ENCODE measurements at places on chromosomes 6 and 20.

DNA sequence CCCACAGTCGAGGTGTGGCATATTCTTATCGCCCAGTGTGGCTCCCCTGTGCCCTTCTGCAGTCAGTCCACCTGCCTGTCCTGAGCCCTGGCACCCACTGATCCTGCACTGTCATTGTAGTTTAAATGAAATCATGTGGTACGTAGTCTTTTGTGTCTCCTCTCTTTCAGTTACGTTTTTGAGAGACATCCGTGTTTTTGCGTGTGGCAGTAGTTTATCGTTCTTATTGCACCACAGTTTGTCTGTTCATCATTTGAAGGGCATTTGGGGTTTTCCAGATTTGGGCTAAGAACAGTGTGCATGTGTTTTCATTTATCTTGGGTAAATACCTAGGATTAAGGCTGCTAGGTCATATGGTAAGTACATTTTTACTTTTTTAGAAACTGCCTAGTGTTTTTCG is 49.3 kb downstream of the SPATA2 start:
- DNase-seq = no peak

GRCh38 chr6:147159536-147160374 is 44.5 kb upstream of the STXBP5 start:
- DNase-seq = no peak

- DNase-seq = peak; percentile 27
These were observed 1.2 kb downstream of the FOXA2 start for GRCh38 chr20:22582964-22583772.

DNA sequence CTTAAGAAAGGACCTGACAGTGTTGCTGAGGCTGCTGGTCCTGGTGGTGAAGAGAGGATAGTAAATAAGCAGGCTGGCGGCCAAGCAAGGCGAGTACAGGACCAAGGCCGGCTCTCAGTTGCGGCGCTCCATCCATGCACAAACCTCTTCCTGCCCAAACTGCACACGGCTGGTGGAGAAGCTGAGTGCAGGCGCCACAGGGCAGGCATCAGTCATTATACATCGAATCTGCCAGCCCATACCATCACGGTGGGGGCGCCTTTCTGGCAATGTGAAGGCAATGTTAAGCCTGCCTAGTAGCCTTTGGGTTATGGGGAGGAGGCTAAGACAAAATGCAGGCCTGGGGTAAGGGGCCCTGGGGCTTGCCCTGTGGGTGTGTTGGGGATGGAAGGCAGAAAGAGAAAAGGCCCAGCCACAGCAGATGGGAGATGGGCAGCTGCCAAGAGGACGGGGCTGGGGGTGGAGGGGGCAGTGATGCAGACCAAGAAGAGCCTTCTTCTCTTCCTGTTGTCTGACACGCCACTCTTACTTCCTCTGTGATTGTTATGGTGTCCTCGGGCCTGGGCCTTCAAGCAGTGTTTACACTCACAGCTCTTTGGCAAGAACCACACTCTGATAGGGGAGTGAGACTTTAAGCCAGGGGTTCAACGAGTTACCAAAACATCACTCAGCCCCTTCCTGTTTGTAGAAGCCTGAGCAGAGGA is 20.3 kb upstream of the KCNK16 start:
- DNase-seq = no peak

- no peak for DNase-seq
These were observed 13.2 kb upstream of the KIF25 start for GRCh38 chr6:167984144-167984719.

DNA sequence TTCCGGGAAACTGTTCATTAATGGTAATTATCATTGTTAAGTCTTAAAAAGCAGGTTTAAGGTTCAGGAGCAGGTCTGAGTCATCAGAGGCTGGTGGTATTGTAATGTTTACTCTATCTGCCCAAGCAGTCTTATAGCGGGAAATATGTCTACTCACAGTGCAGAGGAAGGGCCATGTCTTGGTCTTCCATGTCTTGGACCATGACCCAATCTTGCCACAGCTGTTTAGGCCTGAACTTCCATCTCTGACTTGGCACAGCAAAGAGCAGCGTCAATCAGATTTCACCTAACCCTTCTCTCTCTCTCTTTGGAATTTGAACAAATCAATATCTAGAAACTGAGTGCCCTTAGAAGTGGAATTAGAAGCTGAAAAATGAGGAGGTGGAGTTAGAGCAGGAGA is 25.8 kb downstream of the SLC2A12 start:
- no peak for DNase-seq

GRCh38 chr6:7196019-7196402 is 88.2 kb downstream of the RREB1 start:
- DNase-seq = no peak

DNA sequence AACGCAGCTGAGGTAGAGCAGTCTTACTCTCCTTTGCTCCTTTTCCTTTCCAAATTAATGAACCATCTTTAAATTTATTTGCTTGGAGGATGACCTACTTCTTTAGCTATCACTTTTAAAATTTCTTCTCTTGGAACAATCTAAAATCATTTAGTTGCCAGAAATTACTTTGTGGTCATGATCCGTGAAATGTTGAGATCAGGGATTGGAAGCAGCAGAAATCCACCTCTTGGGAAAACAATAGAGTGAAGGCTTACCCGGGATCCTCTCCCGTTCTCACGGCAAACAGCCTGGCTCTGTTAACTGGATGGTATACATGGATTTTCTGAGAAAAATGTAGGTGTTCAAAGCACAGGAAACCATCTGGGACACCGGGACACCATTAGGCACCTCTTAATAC is 7.7 kb downstream of the AKAP12 start:
- no peak for DNase-seq

GRCh38 chr20:40980106-40980827 is 48.4 kb upstream of the TOP1 start:
- DNase-seq = no peak

DNA sequence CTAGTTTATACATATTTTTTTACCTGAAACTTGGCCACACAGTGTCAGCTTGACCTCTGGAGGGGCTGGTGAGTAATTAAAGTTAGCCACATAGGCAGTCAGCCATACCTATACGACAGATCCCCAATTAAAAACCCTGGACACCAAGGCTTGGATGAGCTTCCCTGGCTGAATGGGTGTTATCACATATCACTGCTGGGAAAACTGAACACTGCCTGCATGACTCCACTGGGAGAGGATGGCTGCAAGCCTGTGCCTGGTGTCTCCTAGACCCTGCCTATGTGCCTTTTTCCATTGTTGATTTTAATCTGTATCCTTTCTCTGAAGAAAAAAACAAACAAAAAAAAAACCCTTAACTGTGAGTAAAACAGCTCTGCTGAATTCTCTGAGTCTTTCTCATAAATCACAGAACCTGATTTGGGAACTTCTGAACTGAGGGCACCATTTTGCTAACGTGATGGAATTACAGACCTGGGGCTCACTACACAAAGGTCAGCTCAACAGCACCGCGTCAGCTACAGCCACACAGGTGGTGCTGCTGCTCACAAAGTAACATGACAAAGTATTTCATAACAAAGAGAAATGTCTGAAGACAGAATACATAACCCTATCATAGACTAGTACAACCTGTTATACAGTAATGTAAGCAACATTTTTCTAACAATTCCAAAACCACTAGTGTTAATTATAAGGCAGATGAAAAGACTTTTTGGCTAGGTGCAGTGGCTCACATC is 97.0 kb downstream of the SLC23A2 start:
- DNase-seq = no peak

- no peak for DNase-seq
These were observed 174.0 kb downstream of the TASP1 start for GRCh38 chr20:13464702-13465101.

- no peak for DNase-seq
These were observed 11.6 kb downstream of the MDGA1 start for GRCh38 chr6:37686111-37686510.

DNA sequence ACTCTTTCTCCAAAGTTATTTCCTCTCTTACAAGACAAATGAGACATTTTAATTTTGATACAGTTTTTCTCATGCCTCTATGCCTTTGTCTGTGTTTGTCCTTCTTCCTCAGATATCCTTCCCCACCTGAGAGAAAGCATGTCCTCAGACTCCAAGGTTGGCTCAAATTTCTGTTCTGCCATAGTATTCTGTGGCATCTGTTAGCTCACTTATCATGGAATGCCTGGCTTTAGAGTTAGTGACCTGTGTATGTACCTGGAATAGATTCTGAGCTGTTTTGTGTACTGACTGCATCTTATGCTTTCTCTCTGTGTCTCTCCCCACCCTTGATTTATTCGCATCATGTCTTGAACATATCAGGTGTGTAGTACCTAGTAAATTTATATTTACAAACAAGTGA is 90.0 kb downstream of the CENPW start:
- no peak for DNase-seq

All from SHP77 treated with DMSO at 0.1 percent for 48 hours (cell line).